Activated naive CD8-positive, alpha-beta T cell treated with anti-CD3 and anti-CD28 coated beads for 36 hours (primary cell): ENCODE measurements at places on chromosomes 3 and 15. TPM values are rescaled to one million over a fixed set of nuclear protein-coding genes. Genes with fewer than 3 reads are reported as not detected.

- DNase-seq, result no peak
Observed at GRCh38 chr3:149013726-149014125, 22.4 kb downstream of the GYG1 start.

CISH gene
- 192 TPM for total RNA-seq

DNA sequence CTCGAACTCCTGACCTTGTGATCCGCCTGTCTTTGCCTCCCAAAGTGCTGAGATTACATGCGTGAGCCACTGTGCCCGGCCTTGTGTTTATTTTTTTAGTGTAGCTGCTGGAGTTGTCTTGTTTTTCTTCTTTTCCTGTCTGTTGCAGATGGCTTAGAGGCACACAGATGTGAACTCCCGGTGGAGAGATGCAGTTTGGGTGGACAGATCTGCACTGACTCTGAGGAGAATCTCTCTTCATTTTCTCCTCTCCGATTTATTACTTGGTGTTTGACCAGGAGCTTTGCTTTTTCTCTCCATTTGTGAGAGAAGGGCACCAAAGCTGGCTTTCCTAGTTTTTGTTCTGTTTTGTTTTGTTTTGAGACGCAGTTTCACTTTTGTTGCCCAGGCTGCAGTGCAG is 62.7 kb downstream of the USP13 start:
- no peak for DNase-seq

MAP1A gene
- total RNA-seq, result 0.68 TPM

DNA sequence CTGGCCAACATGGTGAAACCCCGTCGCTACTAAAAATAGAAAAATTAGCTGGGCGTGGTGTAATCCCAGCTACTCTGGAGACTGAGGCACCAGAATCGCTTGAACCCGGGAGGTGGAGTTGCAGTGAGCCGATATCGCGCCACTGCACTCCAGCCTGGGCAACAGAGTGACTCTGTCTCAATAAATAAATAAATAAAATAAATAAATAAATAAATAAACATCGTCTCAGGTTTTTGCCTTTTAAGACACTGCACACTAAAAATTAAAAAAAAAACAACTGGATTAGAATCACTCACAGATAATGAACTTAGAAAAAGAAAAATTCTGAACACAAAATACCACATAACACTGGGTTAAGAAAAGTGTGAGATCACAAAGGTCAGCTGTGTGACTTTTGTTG is 2.4 kb downstream of the ZBTB11 start:
- DNase-seq, result no peak

CORO2B gene
- not detected for total RNA-seq

PRKCD gene
- total RNA-seq, result 16.5 TPM

DNA sequence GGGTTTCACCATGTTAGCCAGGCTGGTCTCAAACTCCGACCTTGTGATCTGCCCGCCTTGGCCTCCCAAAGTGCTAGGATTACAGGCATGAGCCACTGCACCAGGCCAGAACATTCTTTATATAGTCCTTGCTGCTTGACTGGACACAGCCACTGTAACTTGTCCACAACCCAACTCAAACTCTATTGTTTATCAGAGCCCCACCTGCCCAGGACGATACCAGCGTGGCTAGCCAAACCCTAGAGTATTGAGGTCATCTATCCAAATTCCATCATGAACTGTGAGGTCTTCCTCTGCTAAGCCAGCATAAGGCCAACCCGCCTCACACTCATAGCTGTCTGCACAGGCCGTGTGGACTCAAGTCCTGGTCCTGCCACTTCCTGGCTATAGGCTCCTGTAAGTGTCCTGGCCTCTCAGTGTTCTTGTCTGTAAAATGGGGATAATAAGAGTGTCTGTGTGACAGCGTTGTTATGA is 63.9 kb downstream of the DAPK2 start:
- DNase-seq, result no peak

CLEC3B gene
- total RNA-seq, result not detected

- no peak for DNase-seq
Observed at GRCh38 chr15:89085289-89085926, 2.8 kb upstream of the ABHD2 start.

- no peak for DNase-seq
Observed at GRCh38 chr15:93047621-93048425, 41.2 kb downstream of the RGMA start.

STRIT1 gene
- total RNA-seq, result not detected

ATOSA gene
- total RNA-seq, result 9.7 TPM
